G401 (cell line): ENCODE measurements at places on chromosomes 1 and 21.

- peak; percentile 95 for DNase-seq
Observed at GRCh38 chr1:8133657-8134430, 107.7 kb upstream of the ERRFI1 start.

DNA sequence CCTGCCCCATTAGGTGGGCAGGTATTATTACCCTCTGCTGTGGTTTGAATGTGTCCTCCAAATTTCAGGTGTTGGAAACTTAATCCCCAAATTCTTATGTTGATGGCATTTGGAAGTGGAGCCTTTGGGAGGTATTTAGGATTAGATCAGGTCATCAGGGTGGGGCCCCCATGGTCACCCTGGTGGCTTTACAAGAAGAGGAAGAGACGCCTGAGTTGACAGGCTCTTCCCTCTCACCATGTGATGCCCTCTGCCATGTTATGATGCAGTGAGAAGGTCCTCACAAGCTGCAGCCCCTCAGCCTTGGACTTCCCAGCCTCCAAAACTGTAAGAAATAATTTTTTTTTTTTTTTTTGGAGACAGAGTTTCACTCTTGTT, 8.8 kb upstream of the THEMIS2 start:
- no peak for DNase-seq

- no peak for DNase-seq
Observed at GRCh38 chr1:154741327-154741726, 128.8 kb downstream of the KCNN3 start.

DNA sequence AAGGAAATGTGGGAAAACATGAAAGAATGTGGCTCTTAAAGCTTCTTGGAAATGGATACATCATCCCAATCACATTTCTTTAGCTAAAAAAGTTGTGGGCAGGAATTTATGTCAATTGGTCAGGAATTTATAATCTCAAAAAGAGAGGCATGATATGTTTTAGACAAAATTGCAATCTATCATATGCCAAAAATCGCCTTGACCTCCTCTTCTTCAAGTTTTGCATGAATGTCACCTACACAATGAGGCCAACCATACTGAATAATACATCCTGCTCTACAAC, 42.4 kb downstream of the ATP6V1G3 start:
- DNase-seq: no peak

- no peak for DNase-seq
Observed at GRCh38 chr1:44476891-44477290, 71.8 kb downstream of the RNF220 start.

DNA sequence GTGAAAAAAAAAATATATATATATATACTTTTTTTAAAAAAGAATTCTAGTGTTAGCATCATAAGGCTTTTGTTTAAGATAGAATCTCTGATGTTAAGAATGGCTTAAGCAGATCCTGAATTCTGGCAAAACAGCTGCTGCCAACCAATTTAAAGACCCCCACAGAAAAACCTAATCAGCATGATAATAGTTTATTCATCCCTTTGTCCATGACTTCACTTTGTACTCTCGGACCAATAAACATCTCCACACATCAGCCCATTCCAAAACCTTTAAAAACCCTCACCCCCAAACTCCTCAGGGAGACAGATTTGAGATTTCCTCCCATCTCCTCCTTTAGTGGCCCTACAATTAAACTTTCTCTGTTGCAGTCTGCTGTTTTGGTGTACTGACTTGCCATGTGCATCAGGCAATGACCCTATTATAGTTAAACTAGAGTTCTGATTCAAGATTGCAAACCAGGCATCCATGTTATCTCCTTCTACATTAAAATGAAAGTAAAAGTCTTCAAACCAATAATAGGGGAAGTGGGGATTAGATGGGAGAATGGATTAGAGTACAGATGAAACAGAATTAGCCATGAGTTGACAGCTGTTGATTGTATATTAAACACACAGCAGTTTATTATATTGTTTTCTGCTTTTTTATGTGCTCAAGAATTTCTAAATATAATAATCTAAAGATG, 9.8 kb upstream of the PHTF1 start:
- peak; percentile 23 for DNase-seq
